ENCODE measurements at places on chromosomes 13 and 19. TPM values are rescaled to one million over a fixed set of nuclear protein-coding genes. Genes with fewer than 3 reads are reported as not detected.

ZNF135 gene
- 2.5 TPM for total RNA-seq

C19orf81 gene
- total RNA-seq, result 4.6 TPM

ZNF154 gene
- 3.3 TPM for total RNA-seq

HRC gene
- total RNA-seq, result 1,164 TPM

THSD1 gene
- total RNA-seq, result 7.3 TPM

- no peak overlapping the region for H3K27ac ChIP-seq
- H3K27me3 ChIP-seq, result no peaks in the 10 kb centered on the region
- no peaks in the 10 kb centered on the region for H3K4me1 ChIP-seq
- H3K36me3 ChIP-seq, result no peaks in the 10 kb centered on the region
- DNase-seq, result no peak
- H3K4me3 ChIP-seq, result no peak overlapping the region
Measured at GRCh38 chr13:37412241-37412921, 186.2 kb downstream of the POSTN start.

GRCh38 chr13:114122127-114122511 is 10.3 kb downstream of the RASA3 start:
- H3K27ac ChIP-seq, result peak overlapping the region; percentile 35
- H3K36me3 ChIP-seq, result no peaks in the 10 kb centered on the region
- H3K27me3 ChIP-seq, result no peaks in the 10 kb centered on the region
- DNase-seq, result no peak
- H3K4me1 ChIP-seq, result peaks cover 54% of the 10 kb centered on the region
- H3K4me3 ChIP-seq, result no peak overlapping the region

- H3K27ac ChIP-seq, result no peak overlapping the region
- H3K36me3 ChIP-seq, result no peaks in the 10 kb centered on the region
- H3K4me1 ChIP-seq, result no peaks in the 10 kb centered on the region
- H3K27me3 ChIP-seq, result no peaks in the 10 kb centered on the region
- no peak overlapping the region for H3K4me3 ChIP-seq
Measured at GRCh38 chr13:100517135-100517534, 71.5 kb downstream of the GGACT start.

DNA sequence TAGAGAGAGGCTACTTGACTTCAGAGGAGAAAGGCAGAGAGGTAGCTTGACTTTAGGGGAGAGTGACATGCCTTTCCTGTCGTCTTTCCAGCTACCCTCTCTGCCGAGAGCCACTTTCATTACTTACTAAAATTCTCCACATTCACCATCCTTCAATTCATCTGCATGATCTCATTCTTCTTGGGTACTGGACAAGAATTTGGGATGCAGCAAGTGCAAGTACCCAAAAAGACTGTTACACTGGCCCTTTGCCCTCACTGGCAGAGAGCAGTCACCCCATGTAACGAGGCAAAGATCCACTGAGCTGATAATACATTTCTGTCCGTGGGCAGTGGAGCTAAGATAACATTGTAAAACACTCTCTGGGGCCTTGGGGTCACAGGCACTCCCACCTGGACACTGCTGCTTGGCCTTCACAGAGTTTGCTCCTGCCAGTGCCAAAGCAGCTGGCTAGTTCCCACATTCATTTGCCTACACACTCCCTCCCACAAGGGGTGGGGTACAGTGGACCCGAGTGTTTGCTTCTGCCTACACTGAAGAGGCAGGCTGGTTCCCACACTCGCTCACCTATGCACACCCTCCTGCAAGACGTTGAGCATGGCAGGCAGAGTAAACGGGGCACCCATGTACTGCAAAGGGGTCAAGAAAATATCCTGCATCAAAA is 1276.9 kb upstream of the PCDH9 start:
- no peaks in the 10 kb centered on the region for H3K27me3 ChIP-seq
- no peak overlapping the region for H3K27ac ChIP-seq
- no peak overlapping the region for H3K4me3 ChIP-seq
- H3K36me3 ChIP-seq, result no peaks in the 10 kb centered on the region
- H3K4me1 ChIP-seq, result no peaks in the 10 kb centered on the region
- DNase-seq, result no peak

- H3K27me3 ChIP-seq, result peaks cover 14% of the 10 kb centered on the region
- H3K4me3 ChIP-seq, result no peak overlapping the region
- H3K36me3 ChIP-seq, result no peaks in the 10 kb centered on the region
- peaks cover 10% of the 10 kb centered on the region for H3K4me1 ChIP-seq
- no peak overlapping the region for H3K27ac ChIP-seq
Measured at GRCh38 chr13:52743569-52743968, 3.9 kb upstream of the CNMD start.

DNA sequence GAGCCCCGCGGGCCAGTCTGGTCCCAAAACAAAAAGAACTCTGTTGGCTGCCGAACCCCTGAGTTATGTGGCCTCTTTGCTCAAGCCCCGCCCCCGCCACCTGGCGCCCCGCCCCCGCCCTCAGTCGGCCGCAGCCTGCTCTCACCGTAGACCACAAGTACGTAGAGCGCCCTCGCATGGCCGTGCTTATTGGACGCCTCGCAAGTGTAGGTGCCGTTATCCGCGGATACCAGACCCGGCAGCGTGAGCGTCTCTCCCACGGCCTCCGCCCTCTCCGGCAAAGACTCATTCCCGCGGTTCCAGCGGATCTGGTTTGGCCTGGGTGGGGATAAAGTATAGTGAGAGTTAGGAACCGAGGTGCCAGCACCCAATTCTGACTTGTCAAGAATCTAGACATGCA is 5.5 kb upstream of the ZNF428 start:
- H3K4me3 ChIP-seq, result no peak overlapping the region
- no peaks in the 10 kb centered on the region for H3K27me3 ChIP-seq
- DNase-seq, result no peak
- H3K36me3 ChIP-seq, result no peaks in the 10 kb centered on the region

DNA sequence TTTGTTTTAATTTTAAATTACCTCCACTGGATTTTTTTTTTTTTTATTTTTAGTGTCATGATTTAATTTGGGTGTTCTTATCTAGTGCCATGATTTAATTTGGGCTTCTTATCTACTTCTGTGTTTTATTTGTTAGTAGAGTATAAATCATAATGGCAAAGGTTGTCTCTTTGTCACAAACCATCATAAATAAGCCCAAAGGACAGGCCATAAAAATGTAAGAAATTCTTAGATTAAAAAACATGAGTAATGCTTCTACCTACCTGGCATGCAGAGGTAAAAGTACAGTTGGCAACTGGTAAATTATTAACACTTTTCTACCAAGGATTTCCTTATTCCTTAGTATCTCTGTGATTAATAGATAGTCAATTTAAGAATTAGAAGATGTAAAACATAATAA is 55.2 kb downstream of the ERCC5 start:
- H3K27ac ChIP-seq, result no peak overlapping the region
- peaks cover 7% of the 10 kb centered on the region for H3K4me1 ChIP-seq
- H3K36me3 ChIP-seq, result no peaks in the 10 kb centered on the region
- H3K4me3 ChIP-seq, result no peak overlapping the region

DNA sequence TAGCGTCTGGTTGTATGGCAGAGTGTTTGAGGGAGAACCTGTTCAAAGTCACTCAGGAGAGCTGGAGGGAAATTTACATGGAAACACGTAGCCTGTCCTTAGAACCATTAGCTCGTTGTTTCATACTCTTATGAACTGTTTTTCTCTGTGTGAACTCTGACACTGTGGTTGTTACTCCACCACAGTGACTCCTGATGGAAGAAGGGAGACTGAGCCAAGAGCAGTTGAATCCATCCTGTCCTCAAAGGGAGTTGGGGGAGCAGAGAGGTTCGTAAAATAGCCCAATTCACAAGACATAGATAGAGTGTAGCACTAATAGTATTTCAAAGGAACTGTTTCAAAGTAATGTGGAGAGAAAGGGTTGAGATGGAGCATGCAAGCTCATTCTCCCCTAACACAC is 964.8 kb downstream of the PCDH9 start:
- DNase-seq, result no peak
- no peak overlapping the region for H3K27ac ChIP-seq
- no peaks in the 10 kb centered on the region for H3K36me3 ChIP-seq
- no peak overlapping the region for H3K4me3 ChIP-seq
- H3K27me3 ChIP-seq, result no peaks in the 10 kb centered on the region
